ENCODE measurements at places on chromosomes 2 and 18.

GRCh38 chr18:72325307-72325706 lies 218.8 kb downstream of the CBLN2 start:
- no peak for DNase-seq

DNA sequence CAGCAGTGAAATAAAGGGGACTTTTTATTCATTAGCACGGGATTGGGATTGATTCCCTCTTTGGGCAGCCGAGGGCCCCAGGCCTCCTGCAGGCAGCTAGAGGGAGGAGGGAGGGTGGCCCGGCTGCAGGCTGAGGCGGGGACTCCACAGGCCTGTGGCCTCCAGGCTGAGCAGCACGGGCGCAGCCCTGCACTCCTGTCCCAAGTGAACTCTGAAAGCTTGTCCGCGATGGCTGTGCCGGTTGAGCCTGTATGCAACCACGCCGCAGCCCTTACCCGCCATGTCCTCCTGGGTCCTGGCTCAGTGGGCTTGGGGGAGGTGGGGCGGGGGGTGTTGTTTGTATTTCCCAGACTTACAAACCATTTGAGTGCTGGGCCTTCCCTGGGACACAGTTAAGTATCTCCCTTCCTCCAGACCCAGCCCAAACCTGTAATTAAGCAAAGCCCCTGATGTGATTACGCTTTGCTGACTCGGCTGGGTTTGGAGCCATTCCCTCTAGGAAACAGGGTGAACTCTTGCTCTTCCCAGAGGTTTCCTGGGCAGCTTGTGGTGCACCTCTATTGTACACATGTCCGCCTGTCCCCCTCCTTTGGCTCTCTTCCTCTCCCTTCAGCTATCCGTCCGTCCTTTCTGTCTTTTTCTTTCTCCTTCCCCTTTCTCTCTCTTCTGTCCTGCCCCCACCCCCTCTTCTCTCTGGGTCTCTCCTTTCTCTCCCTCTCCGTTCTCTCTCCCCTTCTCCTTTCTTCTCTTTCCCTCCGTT lies 5.3 kb downstream of the GLI2 start:
- DNase-seq, result peak; percentile 67

DNA sequence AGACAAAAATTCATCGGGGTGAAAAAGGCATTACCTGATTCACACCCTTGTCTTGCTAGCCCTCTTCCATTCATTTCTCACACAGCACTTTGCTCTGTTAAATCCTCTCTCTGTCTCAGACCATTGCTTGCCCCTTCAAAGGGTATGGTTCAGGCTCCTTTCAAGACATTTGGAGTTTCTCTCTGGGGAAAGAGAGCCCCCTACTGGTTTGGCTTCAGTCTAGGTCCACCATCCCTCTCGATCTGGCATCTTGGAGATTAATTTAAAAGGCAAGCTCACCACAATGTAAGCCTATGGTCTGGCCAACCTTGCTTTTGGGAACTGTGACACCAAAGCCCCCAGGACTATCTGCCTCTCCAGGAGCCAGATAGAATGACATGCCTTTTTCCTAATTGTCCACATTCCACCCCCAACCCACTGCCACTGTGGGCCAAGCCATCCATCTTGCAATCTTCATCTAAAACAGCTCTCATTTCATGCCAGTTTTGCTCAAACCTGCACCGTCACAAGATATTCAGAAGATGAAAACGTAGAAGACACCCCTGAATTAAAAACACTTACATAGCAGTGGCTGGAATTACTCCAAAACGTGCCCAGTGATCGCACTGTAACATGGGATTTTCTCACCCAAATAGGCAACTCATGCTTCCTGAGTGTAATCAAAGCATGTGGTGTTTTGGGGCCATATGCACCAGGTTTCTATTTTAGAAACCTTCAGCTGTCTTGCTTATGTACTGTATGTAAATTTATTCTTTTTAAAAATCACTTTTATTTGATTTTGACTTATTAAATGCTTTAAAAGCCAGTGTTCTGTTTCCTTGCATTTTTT lies 93.9 kb downstream of the FARSB start:
- peak; percentile 62 for DNase-seq

GRCh38 chr2:231460073-231460835 lies 4.0 kb downstream of the NCL start:
- no peak for DNase-seq

GRCh38 chr18:72542984-72543356 lies 1.2 kb downstream of the CBLN2 start:
- peak; percentile 9 for DNase-seq

GRCh38 chr18:12476955-12477354 lies 69.2 kb downstream of the PRELID3A start:
- DNase-seq, result no peak

DNA sequence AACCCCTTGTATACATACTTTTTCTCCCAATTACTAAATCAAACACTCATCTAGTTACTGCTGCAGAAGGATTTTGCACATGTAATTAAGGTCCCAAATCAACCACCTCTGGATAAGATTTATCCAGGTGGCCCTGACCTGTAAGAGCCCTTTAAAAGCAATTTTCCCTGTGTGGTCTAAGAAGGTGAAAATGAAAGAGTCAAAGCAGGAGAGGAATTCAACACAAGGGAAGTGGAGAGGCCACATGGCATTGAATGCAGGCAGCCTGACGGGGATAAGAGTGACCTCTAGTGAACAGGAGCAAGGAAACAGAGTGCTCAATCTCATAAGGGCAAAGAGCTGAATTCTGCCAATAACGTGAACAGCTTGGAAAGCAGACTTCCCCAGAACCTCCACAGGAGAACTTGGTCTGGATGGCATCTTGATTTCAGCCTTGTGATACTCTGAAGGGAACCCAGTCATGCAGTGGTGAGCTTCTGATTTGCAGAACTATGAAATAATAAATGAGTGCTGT lies 27.2 kb downstream of the PPP3R1 start:
- peak; percentile 40 for DNase-seq

GRCh38 chr2:213234641-213235040 lies 49.6 kb upstream of the SPAG16 start:
- DNase-seq, result no peak

GRCh38 chr2:41111836-41112627 lies 660.1 kb upstream of the SLC8A1 start:
- no peak for DNase-seq

DNA sequence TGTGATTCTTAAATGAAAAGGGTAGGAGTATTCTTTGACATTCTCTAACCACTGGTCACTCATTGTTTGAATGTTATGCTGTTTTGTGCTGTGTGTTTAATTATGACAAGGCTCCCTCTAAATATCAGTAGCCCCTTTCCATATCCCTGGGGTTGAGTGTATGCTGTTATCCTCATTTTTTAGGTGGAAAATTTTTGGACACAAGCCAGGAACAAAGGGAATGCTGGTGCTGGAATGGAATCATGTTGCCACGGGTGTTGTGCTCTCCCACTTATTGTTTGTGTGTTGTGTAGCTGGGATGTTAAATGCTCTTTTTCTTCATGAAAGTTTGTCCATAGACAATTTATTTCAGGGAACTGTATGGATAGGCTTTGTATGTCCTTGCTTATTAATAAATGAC lies 43.3 kb downstream of the ZNF532 start:
- no peak for DNase-seq

GRCh38 chr2:27581417-27582128 lies 1.3 kb upstream of the ZNF512 start:
- no peak for DNase-seq

GRCh38 chr18:62498616-62499262 lies 24.1 kb upstream of the ZCCHC2 start:
- DNase-seq, result no peak

GRCh38 chr2:129118296-129118695 lies 799.6 kb upstream of the HS6ST1 start:
- no peak for DNase-seq

- no peak for DNase-seq
These were observed 113.9 kb downstream of the HNMT start for GRCh38 chr2:138078153-138078552.

DNA sequence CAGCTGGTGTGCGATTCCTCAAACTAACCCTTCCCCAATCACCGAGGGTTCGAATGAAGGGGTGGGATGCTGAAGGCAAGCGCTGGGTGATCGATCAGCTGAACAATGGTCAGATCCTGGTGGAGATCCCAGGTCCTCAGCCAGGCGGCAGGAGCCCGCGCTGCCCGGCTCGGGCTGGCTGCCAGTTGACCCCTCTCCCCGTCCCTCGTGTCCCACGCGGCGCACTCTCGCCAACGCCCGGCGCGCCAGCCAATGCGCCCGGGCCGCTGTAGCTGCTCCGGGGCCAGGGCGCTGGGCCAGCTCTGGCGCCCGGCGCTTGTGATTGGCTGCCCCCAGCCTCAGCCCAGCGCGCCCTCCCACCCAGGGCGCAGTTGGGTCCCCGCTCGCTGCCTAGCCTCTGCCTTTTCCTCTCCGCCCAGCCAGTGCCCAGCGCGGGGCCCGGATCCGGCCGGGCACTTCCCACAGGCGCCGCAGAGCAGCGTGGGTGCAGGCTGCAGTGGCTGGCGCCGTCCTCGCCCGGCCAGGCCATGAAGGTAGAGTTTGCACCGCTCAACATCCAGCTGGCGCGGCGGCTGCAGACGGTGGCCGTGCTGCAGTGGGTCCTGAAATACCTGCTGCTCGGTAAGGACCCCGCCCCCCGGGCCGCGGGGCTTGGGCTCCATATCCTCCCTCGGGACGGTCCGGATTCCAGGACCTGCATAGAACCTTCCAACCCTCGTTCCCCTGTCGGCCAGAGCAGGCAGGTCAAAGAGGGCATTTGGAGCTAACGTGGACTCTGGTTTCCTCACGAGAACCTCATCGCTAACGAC lies at the start of gene MOGAT1:
Gene MOGAT1 (plus strand): TSS at position 400 of the 809 bp plus-strand sequence. CDS start 128 bp downstream, at position 528.
- peak; percentile 79 for DNase-seq

GRCh38 chr2:23616630-23617029 lies 231.7 kb downstream of the KLHL29 start:
- DNase-seq, result peak; percentile 4

DNA sequence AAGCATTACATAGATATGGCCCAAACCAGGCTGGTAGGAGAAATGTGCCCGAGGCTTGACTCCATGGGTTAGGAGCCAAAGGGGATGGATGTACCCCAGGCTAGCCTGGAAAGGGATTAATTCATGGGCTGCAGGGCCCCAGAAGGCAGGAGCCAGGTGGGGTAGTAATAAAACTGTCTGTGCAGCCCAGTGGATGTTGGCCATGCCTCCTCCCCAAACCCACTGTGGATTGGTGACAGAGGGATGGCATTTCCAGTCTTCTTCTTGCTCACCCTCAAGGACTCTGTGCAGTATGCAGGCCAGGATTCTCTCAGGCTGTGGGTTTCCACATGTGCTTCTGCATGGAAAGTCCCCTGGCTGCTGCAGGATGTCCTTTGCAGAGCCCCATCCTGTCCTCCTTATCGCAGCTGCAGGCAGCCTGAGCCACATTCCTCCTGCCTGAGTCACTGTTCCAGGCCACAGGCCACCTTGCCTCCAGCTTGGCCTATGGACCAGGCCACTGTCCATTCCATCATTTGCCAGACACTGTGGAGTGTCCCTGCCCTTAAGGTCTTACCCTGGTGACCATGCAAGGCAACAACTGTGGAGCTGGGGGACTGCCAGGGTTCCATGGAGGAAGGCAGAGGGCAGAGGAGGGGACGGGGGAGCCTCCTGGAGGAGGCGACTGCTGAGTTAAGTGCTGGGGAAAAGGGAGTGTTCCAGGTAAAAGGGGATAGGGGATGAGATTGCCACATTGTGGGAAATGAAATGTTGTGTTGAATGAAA lies 38.9 kb downstream of the INO80C start:
- peak; percentile 74 for DNase-seq

DNA sequence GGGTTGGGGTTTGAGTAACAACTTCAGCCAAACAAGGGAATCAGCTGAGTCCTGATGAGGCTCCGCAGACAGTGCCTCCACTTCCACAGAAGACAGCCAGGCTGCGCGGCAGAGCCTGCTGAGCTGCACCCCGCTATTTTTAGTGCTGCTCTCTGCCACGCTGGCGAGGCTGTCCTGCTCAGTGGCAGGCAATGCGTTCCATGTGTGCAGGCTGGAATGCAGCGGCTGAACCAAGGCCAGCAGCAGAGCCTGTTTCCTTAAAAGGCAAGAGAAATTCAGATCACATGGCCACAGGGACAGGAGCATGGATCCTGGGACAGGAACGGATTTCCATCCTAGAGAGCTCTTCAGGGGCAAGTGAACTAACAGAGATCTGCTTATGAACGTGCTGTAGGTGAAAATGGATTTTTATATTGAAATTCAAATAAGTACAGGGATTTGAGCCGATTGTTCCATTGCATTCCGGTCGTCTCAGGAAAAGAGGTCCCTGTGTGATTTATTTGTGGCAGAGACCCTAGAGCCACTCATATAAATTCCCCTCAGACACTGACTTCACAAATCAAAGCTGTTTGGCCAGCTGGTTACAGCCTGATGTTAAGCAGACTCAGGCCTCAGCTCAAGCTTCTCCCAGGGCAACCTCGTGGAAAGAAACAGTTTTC lies 98.7 kb downstream of the COL6A3 start:
- peak; percentile 81 for DNase-seq

DNA sequence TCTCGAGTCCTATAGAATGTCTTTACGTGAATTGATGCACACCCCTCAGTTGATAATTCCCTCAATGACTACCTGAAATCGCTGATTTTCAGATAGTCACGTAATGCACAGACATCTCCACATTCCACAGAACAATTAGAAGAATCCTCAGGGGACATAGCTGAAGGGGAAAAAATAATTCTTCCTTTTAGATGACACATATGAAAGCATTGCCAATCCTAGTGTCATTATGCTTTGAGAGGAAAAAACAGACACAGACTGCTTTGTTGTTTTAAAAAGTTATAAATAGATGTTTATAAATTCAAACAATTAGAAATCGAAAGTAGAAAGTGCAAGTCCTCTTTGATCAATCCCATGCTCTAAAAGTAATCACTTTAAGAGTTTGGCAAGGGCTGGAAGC lies 100.6 kb upstream of the FN1 start:
- no peak for DNase-seq
